ENCODE measurements at places on chromosomes 1 and 21.

DNA sequence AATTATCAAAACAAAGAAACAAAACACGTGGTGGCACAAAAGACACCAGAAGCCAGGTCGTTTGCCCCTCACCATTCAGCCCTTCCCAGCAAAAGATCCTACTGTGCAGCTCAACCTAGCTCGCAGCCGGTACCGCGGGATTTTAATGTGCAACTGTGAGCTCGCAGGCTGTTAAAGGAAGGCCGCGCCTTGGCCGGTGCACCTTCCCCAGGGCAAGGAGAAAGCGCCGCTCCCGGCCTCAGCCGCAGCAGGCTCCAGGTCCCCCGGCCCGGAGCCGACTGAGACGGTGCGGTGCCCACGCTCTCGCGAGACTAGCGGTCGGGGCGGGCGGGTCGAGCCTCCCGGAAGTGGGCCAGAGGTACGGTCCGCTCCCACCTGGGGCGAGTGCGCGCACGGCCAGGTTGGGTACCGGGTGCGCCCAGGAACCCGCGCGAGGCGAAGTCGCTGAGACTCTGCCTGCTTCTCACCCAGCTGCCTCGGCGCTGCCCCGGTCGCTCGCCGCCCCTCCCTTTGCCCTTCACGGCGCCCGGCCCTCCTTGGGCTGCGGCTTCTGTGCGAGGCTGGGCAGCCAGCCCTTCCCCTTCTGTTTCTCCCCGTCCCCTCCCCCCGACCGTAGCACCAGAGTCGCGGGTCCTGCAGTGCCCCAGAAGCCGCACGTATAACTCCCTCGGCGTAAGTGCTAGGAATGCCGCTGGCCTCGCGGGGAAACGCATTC lies at the start of gene AGL:
Gene AGL, plus strand, starts transcription at position 618 of the 715 bp plus-strand sequence. CDS start 682 bp downstream, outside the sequence.
- no peak for DNase-seq

DNA sequence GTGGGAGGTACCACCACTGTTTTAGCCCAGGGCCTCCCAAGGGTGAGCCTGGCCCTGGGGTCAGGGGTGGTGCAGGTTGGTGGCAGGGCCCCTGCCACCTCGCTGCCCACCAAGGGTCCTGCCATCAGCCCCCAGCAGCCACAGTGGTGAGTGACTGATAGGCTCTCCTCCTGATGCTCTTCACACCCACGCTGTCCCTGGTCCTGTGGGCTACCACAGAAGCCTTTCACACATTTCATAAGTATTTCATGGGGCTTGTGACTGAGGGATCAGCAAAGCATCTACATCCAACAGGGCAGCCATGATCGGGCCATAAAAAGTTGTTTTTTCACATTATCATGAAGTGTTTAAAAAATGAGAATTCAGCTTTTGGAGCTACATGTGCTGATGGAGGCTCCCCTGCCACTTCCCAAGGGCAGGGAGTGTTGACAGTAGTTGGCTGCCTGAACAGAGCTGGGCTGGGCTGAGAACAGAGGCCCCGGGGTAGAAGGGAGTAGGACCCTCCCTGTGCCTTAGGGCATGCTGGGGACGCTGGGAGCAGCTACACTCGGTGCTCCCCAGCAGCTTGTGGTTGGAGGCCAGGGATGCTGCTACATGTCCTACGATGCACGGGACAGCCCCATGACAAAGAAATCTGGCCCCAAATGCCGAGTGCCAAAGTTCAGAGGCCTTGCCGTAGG lies 73.1 kb upstream of the TMEM51 start:
- DNase-seq: no peak

- DNase-seq: no peak
These were observed 28.3 kb upstream of the PPM1J start for GRCh38 chr1:112743174-112744008.

DNA sequence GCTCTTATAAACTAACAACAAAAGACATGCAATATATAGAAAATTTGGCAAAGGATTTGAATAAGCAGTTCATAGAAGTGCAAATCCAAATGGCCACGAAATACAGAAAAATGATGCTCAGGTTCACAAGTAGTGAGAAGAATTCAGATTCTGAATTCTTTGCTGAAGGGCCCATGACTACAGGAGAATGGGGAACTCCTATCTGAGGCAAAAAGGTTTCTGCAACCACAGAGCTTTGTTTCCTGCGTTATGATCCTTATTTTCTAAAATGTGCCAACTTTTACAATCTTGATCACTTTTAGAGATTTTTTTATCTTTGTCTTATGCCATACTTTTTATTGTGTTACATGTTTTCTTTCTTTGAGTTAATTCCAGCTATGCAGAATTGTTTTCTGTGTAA lies 91.3 kb downstream of the ITSN1 start:
- DNase-seq: no peak

GRCh38 chr1:234127026-234127671 lies 222.7 kb downstream of the SLC35F3 start:
- DNase-seq: no peak

GRCh38 chr1:240539769-240540414 lies 72.1 kb downstream of the GREM2 start:
- no peak for DNase-seq

GRCh38 chr1:24186711-24186992 lies 437 bp downstream of the IFNLR1 start:
- no peak for DNase-seq

DNA sequence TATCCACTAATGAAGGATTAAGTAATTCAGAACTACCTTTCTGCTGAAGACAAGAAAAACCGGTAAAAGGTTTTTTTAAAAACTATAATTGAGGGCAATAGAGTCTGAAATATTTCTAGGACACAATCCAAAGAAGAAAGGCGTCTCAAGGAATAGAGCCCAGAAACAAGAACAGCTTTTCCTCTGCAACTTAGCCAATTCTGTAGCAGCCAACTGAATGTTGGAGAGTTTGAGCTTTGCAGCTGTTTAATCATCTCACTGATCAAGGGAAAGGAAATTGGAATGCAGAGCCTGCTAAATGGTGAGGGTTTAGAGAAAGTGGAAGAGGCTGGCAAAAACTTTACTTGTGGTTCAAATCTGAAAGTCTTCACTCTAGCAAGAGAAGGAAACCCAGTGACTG lies 818.9 kb downstream of the KCNT2 start:
- DNase-seq: no peak

GRCh38 chr1:228860911-228861831 lies 125.9 kb downstream of the RHOU start:
- peak; percentile 69 for DNase-seq

DNA sequence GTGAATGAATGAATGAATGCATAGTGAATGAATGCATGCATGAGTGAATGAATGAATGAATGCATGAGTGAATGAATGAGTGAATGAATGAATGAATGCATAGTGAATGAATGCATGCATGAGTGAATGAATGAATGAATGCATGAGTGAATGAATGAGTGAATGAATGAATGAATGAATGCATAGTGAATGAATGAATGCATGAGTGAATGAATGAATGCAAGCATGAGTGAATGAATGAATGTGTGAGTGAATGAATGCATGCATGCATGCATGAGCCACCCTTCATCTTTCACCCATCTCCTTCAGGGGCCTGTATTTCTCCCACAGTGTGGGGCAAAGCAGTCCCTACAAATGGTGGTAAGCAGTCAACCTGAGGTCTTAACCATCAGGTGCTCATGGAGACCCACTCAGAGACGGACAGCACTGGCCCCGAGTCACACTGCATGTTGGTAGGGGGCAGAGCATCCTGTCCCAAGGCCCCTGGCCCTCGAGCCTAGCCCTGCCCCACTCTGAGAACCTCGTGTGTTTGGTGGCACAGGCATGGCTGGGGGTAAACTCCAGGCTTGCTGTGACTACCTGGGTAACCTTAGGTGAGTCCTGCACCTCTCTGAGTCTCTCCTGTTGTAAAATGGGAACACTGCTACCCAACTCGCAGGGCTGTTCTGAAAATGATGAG lies 28.0 kb upstream of the PAX7 start:
- no peak for DNase-seq

DNA sequence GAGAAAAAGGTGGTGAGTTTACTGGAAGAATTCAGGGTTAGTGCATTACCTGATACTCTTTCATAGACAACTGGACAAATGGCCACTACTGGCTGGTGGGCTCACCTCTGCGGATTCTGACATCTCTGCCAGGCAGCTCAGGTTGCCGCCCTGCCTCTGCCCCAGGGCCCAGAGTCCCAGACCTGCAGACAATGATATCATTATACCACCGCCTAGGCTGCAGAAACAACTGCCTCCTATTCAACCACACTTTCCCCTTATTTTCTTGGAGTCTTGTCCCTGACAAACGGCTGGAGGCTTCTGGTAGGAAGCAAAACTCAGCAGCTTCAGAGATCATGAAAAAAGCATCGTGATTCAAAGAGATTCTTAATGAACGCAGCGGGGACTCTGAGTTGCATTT lies 37.0 kb downstream of the IRF2BP2 start:
- no peak for DNase-seq

DNA sequence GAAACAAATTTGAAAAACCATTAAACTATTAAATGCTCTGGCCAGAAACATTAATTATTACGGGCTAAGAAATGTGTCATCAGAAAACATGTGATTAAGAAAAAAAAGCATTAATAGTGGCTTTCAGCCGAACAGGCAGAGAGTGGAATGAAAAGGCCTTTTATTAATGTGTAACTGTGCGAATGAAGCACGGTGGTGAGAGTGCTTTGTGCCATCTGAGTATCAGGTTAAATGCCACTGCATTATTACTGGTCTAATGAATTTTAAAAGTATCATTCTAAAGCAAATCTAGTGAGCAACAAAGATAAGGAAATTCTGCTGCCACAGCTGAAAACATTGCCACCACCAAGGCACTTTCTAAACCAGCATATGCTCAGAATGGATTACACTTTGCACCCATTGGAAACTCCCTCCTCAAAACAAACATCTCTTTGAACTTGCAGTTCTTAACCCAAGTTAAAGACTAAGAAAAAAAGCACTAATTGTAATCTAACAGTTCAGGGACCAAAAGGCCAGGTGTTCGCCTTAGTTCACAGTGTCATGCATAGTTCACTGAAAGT lies 30.0 kb upstream of the SSX2IP start:
- no peak for DNase-seq

DNA sequence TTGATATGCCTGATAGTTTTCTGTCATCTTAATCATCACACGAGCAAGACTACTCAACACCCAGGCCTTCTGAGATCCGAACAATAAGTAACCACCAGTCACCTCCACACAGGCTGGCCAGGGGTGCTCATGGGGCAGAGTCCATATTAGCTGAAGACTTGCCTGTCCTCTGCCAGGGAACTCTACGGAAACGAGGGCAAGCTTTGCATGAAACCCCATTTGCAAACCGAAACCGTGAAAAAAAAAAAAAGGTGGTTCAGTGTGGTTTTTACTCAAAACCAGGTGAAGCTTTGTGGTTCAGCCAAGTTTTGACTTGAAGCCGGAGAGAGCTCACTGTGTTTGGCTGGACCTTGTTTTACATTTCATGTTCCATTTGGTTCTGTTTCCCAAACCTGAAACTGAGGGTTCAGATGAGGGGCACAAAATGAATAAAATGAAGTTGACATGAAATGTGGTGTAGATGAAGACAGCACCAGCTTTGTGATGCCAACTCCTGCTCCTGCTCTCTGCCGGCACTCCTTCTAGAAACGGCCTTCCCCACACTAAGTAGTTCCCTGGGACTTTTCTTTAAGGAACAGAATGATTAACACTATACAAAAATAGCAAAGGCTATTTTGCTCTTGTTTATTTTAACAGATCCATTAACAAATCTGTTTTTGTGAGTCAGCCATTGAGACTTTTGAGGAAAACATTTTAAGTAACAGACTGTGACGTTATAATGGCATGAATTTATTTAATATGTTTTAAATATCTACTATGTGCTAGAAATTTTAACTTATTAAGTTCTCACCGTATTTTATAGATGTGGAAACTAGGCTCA lies 74.7 kb downstream of the RUNX1 start:
- DNase-seq: no peak

DNA sequence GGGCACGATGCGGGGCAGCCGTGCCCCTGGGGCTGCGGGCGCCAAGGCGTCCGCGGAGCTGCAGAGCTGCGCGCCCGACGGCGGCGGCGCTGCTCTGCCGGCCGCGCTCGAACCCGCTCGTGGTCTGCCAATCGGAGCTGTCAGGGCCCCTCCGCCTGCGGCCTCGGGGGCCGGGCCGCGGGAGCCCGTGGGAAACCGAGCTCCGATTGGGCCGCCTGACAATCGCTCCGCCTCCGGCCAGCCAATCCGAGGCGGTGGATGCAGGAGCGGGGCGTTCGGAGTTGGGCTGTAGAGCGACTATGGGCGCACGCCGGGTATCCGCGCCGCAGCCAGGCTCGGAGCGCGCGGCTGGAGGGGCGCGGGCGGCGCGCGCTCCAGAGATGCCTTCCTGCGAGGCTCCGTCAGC lies 100.5 kb upstream of the SOD1 start:
- peak; percentile 89 for DNase-seq

- DNase-seq: no peak
These were observed 16.6 kb downstream of the CDKN2C start for GRCh38 chr1:50986653-50987052.

GRCh38 chr1:202056644-202057334 lies 46.4 kb downstream of the ELF3 start:
- no peak for DNase-seq

DNA sequence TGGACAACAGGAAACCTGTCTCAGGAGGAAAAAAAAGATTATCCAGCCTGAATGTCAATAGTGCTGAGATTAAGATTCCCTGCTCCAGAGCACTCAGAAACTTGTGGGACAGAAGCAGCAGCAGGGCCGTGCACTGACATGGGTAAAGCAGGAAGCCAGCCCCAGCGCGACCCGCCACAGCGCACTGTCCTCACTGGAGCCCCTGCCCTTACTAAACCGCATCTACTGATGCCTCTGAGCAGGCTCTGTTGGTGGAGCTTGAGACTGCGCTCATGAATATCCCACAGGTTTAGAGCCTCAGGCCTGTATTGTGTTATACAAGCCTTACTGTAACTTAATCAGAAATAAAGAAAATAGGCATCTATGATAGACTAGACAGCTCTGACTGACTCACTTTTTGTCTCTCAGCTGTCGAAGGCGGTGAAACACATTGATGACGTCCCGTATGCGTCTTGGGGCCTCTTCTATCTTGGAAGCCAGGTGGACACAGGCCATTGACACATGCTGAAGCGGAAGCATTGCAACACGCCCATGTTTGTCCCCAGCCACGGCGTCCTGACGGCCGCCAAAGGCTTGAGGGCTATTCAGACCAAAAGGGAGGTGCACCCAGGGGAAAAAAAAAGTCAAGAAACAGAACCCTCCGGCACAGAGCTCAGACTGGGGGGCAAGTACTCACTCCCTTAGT lies 1.2 kb downstream of the CCNL2 start:
- no peak for DNase-seq

DNA sequence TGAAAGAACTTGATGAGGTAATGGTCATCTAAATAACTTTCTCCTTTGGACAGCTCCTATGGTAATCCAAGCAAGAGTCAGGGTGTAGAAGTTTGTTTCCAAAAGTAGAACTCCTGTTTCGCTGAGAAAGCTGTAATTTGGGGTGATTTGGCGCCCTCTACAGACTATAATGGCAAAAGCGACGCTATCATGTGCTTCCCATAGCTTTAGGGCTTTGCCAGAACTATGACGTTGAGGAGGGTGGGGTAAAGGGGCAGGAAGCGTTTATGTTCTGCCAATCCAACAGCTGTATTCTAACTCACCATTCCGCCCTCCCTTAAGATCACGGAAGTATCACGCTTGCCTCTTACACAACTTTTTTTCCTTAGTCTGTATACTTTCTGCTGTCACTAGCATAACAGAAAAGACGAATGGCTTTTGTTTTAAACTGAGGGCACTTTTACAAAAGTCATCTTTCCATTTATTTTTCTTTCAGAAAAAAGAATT lies at the start of gene FMO4:
Gene FMO4, plus strand, starts transcription at position 349 of the 486 bp plus-strand sequence. CDS start 5,643 bp downstream, outside the sequence.
- peak; percentile 98 for DNase-seq

Data from vagina (tissue), 2 donors.